ENCODE measurements at places on chromosomes 16 and 17.

DNA sequence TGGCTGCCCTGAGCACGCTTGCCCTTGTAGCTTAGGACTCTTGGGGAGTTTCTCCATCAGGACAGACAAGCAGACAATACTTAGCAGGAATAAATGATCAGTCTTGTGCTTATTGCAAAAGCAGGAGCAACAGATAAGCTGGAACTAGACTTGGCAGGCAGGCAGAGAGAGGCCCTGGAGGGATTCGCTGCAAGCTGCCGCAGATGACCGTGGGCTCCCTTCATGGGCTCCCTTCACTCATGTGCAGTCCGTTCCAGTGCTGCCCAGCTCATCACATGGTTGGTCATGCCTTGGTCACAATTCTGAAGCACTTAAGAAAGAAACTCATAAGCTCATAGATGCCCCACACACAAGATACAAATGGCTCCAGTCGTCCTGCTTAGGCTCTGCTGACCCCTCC, 2.4 kb upstream of the SLC5A10 start:
- DNase-seq: no peak

- no peak for DNase-seq
Measured at GRCh38 chr17:38458521-38458920, 30.3 kb downstream of the ARHGAP23 start.

DNA sequence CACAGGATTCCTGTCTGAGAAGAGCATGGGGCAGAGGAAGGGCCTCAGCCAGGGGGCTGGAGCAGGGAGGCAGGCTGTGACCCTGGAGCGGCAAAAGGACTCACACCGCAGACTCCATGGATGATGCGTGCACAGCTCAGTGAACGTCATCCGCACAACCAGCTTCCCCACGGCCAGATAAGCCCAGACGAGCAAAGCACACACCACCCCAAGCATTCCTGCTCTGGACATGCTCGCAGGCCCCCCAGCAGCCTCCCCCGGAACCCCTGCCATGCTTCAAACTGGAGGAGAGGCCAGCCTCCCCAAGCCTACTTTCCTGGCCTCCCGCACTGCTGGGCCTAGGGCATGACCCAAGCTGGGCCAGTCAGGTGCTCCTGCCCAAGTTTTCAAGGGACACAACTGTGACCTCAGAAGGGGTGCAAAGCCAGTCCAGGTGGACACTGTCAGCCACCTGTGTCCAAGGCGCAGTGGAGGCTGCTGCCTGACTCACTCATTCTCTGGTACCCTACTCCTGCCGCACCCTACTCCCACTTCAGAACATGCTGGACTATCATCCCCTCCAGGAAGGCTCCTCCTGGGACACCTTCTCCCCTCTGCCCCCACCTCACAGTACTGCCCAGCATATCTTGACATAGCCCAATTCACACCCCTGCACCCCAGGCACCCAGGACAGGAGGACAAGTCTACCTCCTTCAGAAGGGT, 4.8 kb downstream of the BCAR1 start:
- DNase-seq: no peak

- no peak for DNase-seq
Measured at GRCh38 chr17:61239327-61239726, 160.3 kb upstream of the TBX2 start.

DNA sequence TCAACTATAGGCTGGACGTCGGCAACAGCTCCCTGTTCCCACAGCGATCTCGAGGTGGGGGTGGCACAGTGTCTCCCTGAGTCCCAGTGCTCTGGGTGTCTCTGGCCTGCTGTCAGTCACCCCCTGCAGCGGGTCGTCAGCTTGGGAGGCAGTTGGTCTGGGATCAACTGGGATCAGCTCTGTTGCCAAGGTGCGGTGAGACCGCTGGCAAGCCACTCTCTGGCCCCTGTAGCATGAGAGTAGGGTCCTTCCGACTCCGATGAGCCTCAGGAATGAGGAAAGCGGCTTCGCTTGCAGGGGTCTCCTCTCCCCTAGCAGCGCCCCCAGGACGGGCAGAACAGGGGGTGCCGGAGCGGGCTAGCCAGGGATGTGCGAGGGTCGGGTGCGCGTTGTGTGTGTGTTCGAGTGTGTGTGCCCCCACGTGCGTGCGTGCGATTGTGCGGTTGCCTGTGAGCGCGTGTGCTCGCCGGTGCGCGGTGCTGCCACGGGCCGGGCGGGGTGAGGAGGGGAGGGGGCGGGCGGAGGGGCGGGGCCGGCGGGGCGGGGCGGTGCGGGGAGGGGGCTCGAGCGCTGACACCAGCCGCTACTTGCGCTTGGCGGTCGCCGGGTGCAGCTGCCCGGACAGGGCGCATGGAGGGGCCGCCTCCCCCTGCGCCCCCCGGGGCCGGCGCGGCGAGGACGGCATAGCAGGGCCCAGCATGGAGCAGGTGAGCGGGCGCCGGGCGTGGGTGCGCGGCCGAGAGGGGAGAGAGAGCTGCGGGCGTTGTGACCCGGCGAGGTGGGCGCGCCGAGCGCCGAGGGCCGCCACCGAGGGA, 9.4 kb upstream of the ARHGAP23 start:
- no peak for DNase-seq

- no peak for DNase-seq
Measured at GRCh38 chr17:7789131-7789530, 44.9 kb upstream of the KDM6B start.

GRCh38 chr16:64217789-64218535, 903.9 kb downstream of the CDH11 start:
- DNase-seq: no peak

DNA sequence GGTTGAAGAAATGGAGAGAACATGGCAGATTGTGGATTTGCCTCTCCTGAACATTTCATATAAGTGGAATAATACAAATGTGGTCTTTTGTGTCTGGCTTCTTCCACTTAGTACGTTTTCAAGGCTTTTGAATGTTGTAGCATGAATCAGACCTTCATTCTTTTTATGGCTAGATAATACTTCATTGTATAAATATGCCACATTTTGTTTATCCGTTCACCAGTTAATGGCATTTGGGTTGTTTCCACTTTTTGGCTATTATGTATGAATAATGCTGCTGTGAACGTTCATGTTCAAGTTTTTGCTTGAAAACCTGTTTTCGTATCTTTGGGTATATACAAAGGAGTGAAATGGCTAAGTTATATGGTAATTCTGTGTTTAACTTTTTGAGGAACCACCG, 130.4 kb downstream of the TANC2 start:
- no peak for DNase-seq

DNA sequence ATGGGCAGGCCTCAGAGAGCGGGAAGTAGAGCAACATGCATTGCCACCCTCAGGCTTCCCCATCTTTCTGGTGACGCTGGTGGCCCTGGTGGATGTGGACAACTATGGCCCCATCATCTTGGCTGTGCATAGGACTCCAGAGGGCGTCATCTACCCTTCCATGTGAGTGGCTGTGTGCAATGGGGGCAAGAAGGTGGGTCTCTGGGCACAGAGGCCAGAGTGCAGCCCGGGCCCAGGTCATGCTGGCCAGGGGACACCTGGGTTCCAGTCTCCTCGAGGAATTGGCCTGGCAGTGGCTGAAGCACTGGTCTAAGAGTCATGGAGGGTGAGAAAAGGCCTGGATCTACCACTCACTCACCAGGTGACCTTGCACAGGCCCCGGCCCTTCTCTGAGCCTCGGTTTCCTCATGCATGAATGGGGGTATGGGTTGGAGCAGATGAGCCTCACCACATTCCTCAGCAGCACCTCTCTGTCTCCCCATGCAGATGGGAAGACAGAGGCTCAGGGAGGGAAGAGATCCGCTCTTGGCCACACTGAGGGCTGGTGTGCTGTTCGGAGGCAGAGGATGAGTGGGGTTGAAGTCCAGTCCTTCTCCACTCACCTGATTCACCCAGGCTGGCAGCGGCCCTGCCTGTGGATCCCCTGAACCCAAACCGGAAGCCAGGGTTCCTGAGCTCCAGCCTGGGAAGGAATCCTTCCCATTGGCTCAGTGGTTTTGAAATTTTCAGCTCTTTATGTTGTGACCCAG, 7.2 kb upstream of the ADGRG3 start:
- DNase-seq: no peak

GRCh38 chr16:3948378-3948995, 68.0 kb upstream of the CREBBP start:
- DNase-seq: no peak

DNA sequence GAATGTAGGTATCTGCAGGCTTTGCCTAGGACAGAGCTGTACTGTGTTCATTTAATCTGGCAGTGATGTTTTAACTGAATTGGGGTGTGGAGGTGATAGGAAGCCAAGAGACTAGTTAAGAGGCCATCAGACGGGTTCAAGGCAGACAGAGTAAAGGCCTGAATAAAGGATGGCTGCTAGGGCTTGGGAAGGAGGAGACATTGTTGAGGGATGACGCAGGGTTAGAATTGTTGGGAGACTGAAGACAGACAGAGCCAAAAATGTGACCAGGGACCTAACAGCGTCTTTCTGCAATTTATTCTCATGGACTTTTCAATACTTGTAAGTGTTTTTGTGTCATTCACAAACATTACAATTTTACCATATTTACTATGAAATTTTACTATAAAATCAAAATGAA, 48.6 kb upstream of the MYH10 start:
- DNase-seq: no peak

DNA sequence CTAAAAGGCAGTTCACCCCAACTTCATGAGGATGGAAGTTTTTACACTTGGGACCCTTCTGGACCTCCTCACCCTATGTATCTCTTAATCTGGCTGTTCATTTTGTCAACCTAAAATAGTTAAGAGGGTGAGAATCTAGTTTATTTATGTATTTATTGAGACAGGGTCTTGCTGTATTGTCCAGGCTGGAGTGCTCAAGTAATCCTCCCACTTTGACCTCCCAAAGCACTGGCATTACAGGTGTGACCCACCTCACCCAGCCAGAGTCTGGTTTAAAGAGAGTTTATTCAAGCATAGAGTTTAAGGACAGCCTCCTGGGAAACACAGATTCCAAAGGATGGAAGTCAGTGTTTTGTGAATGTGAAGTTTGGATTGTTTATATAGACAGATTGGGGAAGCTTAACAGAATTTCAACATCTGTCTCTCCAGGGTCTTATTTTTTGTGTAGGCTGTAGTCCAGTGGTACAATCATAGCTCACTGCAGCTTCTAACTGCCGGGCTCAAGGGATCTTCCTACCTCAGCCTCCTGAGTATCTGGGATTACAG, 8.0 kb upstream of the APPBP2 start:
- no peak for DNase-seq

- no peak for DNase-seq
Measured at GRCh38 chr17:17186051-17186450, 20.1 kb downstream of the PLD6 start.

DNA sequence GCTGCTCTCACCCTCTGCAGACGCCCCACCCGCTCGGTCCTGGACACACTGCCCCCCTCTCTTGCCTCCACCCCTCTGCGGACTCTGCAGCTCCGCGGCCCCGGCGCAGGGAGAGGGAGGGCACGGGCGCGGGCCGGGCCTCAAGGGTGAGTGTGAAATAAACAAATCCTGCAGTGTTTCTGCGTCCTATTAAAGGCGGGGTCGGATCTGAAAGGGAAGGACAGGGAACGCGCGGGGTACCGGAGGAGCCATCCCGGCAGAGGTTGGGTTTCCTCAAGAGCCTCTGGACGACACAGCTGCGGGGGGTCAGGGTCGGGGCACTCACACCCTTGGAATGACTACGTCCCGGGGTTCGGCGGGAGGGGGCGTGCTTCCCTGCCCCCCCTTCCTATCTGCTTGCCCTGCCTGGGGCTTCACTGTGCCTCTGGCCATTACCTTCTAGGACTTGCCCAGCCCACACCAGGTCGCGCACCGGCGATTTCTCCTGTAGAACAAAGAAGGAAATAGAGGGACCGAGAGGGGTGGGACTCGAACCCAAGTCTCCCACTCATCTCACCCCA, 466 bp upstream of the HSF4 start:
- DNase-seq: no peak

GRCh38 chr17:58679263-58680037, 12.4 kb downstream of the TEX14 start:
- no peak for DNase-seq

DNA sequence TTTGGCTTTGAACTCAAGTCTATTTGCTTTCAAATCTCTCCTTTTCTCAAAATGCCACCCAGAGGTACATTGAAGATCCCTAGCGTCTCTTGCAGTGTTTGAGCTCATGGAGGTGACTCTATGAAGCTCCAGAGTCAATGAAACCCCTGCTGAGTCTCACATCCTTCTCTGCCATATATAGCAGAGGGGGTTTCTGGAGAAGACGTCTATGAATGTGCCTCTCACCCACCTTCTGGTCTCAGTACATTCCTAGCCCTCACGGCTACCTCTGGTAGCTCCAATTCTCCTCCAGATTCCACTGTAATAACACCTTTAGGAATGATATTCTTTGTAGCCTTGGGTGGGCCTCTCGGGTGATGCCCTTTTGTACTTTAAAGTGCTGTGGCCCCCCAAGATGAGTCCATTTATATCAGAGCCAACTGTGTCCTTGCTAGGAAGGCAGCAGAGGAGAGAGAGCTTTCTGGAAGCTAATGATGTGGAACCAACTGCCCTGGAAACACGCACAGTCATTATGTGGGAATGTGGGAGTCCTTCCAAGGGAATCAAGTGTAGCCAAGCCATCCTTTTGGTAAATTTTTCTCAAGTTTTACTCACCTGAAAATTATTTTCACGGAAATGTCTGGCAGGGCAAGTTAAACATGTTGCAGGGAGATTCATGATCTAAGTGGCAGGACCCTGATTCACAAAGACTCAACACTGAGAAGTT, 123.4 kb downstream of the ASIC2 start:
- DNase-seq: no peak

- no peak for DNase-seq
Measured at GRCh38 chr17:55458978-55459377, 37.3 kb upstream of the MMD start.

- no peak for DNase-seq
Measured at GRCh38 chr17:14664511-14664910, 363.6 kb downstream of the HS3ST3B1 start.

- DNase-seq: no peak
Measured at GRCh38 chr16:53713403-53714204, 9.6 kb downstream of the FTO start.

- DNase-seq: no peak
Measured at GRCh38 chr16:3094289-3095027, 4.6 kb downstream of the ZSCAN10 start.
